Pancreas (tissue), 10 donors: ENCODE measurements at places on chromosomes 5 and 9. TPM values are rescaled to one million over a fixed set of nuclear protein-coding genes. Genes with fewer than 3 reads are reported as not detected.

Gene COL15A1
- total RNA-seq: 43.4 TPM

Gene IGFBPL1
- 0.12 TPM for total RNA-seq

Gene SLC6A18
- not detected for total RNA-seq

Gene PPP2CA
- total RNA-seq: 49.5 TPM

Gene FABP6
- total RNA-seq: not detected

Gene SV2C
- total RNA-seq: 0.13 TPM

Gene WHRN
- total RNA-seq: 6.7 TPM

Gene IFNA21
- not detected for total RNA-seq

Gene DMGDH
- 4.9 TPM for total RNA-seq

Gene PALM2AKAP2
- total RNA-seq: 0.83 TPM

Gene SLCO6A1
- total RNA-seq: not detected

Gene PRUNE2
- 5.5 TPM for total RNA-seq

Gene GABRB2
- total RNA-seq: 0.05 TPM

Gene IL4
- total RNA-seq: not detected

Gene AMBP
- 62.7 TPM for total RNA-seq

Gene ADAMTSL1
- total RNA-seq: 0.24 TPM

Gene PCDHB7
- total RNA-seq: 0.41 TPM

Gene NUTM2G
- not detected for total RNA-seq

Gene KLF9
- total RNA-seq: 32.8 TPM

Gene PCDHB12
- total RNA-seq: 2.1 TPM
